ENCODE measurements at places on chromosomes 7 and 10.

- no peak for DNase-seq
Measured at GRCh38 chr7:99653754-99654153, 26.0 kb downstream of the CYP3A5 start.

- no peak for DNase-seq
Measured at GRCh38 chr7:1895664-1896515, 225.8 kb downstream of the ELFN1 start.

GRCh38 chr10:62054830-62055229, 153.3 kb downstream of the ARID5B start:
- no peak for DNase-seq

GRCh38 chr7:68581417-68581816, 1016.9 kb upstream of the AUTS2 start:
- no peak for DNase-seq

DNA sequence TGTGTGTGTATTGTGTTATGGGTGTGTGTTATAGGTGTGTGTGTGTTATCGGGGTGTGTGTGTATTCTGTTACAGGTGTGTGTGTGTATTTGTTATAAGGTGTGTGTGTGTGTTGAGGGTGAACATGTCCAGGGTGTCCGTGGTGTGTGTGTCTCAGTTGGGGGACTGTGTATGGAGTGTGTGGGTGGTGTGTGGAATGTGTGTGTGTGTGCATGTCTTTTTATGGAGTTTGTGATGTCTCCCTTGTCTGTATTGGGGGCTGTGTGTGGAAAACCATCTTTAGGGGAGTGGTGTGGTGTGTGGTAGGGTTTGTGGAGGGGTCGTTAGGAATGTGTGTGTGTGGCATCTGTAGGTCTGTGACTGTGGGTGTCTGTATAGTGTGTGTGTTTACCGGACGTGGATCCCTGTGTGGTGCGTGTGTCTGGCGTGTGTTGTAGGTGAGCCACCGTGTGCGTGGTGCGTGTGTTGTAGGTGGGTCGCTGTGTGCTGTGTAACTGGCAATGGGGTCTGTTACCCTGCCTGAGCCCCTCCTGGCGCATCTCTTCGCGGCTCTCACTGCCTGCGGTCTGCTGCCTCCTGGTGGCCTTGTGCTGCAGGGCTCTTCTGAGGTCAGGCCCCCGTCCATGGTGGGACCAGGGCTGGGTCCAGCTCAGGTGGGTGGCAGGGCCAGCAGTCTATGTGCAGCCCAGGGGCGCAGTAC, 61.7 kb downstream of the PALD1 start:
- DNase-seq: no peak

- DNase-seq: no peak
Measured at GRCh38 chr10:124878457-124878739, 63.5 kb upstream of the ZRANB1 start.

DNA sequence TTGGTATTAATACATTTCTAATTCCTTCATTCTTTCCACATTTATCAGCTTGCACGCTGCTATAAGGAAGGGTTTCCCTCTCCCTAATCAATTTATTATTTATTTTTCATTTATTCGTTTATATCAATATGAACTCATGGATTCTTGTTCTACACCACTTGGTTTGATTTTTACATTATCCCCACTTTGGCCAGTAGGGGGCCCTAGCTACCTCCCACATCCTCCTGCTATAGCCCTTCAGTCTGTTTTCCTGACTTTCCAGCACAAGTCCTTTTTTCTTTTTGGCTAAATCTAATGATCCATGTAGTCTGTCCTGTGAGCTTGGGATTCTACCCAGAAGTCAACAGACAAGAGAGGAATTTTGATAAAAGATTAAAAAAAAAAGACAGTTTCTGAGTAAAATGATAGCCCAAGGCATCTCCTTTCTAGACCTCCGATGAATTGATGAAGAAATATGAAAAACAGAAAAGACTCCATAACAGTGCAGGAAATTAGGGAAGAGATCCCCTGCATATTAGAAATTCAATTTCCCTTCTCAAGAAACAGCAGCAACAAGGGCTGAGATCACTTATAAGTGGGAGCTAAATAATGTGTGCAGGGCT, 47.7 kb downstream of the LYZL2 start:
- DNase-seq: no peak

DNA sequence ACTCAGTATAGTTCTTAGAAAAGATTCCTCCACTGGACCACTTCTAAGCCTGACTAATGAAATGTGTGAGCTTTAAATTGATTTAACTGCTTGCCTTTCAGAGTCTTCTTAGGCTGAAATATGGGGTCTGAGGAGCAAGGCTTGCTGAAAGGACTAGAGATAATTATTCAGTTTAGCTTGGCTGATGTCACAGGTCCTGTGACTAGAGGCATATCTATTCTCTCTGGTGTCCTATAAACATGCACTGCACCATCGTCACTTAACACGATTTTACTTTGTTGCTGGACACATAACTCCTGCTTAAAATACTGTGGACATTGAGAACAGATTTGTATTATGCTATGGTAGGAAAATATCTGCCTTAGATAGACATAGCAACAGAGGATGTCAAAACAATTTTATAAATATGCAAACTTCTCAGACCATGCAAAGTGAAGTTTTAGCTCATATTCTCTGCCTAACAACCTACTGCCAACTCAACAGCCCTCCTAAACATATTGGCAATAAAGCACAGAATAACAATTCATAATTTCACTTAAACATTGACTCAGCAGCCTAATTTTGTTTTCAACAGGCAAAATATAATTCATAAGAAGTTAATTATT, 80.2 kb downstream of the RNF133 start:
- DNase-seq: no peak

- DNase-seq: peak; percentile 3
Measured at GRCh38 chr10:34434119-34434594, 380.9 kb downstream of the PARD3 start.

DNA sequence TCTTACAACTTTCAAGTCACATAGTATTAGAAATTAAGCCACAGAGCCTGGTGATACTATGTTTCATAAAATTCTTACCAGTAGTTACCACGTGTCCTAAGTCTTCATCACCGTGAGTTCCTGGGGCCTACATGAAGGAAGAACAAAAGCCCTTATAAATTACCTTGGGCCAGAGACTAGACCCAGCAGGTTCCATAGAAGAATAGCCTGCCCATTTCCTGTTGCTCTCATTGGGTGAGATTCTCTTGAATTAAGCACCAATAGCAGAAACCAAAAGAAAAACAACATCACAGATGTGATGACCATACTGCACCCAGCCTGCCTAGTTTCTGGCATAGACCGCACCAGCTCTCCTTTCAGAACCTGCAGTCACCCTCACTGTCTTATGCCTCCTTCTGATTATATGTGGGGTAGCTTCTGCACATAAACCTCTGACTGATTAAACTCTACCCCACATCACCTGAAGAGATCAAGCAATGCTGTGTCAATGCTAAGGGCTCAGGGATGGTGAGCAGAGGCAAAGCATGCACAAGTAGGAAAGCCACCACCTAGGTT, 18.0 kb upstream of the SEM1 start:
- DNase-seq: no peak

DNA sequence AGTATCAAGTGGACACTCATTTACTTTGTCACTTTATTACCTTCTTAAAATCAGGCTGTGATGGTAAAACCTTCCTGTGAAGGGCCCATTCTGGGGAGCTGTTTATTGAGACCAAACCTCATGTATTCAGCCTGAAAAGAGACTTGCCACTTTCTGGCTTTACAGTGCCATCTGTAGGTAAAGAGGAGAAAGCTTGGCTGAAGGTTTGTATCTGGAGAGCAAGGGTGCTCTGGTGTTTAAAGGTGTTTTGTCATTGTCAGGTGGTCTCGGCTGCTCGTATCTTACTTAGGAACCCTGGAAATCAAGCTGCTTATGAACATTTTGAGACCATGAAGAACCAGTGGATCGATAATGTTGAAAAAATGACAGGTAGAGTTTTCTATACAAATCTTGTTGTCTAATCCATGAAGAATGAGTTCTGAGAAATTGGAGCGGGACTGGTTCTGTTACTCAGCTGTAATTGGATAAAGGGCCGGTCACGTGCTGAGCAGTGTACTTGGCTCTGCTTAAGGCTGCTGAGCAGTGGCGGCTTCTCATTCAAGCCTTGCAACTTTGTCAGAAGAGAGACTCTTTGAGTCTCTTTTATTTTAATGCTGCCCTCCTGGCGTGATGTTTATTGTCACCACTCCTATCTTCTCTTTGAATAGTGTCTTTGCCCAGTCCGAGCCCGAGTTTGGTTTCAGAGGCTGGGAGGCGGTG, 46.9 kb downstream of the AP3M1 start:
- no peak for DNase-seq

DNA sequence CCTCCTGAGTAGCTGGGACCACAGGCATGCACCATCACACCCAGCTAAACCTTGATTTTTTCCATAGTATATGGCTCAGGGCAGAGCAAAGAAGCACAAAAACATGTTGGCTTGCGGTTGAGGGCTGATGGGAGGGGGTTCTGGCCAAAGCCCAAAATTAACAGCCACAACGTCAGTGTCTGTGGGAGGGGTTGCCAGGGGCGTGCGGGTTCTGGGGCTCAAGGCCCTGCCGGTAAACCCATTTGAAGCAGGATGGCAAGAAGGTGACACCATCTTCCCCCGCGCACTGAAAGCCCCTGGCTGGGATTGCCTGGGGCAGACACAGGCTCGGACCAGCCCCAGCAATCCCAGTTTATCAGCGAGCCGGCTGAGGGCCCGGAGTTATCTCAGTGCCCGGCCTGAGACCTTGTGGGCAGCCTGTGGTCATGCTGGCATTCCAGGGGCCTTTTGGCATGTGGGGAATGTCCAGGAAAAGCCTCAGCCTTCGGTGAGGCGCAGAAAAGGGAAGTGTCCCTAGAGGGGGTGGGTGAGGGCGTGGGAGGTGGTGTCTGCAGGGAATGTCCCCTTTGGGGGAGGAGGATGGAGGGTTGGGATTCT, 167.7 kb upstream of the TNRC18 start:
- peak; percentile 88 for DNase-seq

GRCh38 chr7:26441002-26441521, 149.4 kb downstream of the SNX10 start:
- DNase-seq: no peak

GRCh38 chr7:98242342-98242741, 9.7 kb downstream of the TECPR1 start:
- DNase-seq: no peak

GRCh38 chr7:76372984-76373833, 14.4 kb upstream of the YWHAG start:
- no peak for DNase-seq

DNA sequence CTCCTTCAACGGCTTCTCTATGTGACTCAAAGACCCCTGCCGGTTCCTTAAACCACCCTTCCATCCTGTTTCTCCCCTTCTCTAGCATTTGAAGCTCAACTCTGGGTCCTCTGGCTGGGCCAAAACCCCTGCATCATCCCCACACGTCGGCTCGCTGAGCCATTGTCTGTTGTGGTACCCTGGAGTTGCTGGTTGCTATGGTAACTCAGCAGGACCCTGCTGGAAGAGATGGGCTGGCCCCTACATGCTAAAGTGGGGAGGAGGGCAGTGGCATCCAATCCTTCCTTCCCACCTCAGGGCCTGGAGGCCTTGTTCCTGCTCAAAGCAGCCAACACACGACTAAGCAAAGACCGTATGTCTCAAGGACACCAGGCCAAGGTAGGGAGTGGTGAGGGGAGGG, 452.5 kb downstream of the PLXNA4 start:
- no peak for DNase-seq
